Adrenal gland (tissue), 19 donors: ENCODE measurements at places on chromosomes 1 and 21. TPM values are rescaled to one million over a fixed set of nuclear protein-coding genes. Genes with fewer than 3 reads are reported as not detected.
A peak's percentile ranks its signal among the peaks of the same experiment; 100 is the strongest.

Gene DNAJC6
- 39.8 TPM for total RNA-seq

Gene AMY1B
- total RNA-seq, result not detected

Gene CATSPERE
- 0.86 TPM for total RNA-seq

Gene FNDC5
- 72.0 TPM for total RNA-seq

Gene CITED4
- total RNA-seq, result 35.7 TPM

Gene KCNT2
- 1.2 TPM for total RNA-seq

Gene CXADR
- 20.1 TPM for total RNA-seq

Gene ITGB2
- total RNA-seq, result 68.2 TPM

Gene NPHS2
- total RNA-seq, result not detected

Gene AKR7A3
- total RNA-seq, result 1.3 TPM

Gene EYA3
- total RNA-seq, result 19.1 TPM

GRCh38 chr1:81702903-81703302, 97.8 kb upstream of the ADGRL2 start:
- no peak overlapping the region for H3K4me3 ChIP-seq
- H3K27me3 ChIP-seq, result no peaks in the 10 kb centered on the region
- no peaks in the 10 kb centered on the region for H3K36me3 ChIP-seq
- H3K27ac ChIP-seq, result no peak overlapping the region
- H3K4me1 ChIP-seq, result no peaks in the 10 kb centered on the region

- peak; percentile 74 for DNase-seq
- peak overlapping the region; percentile 90 for H3K4me3 ChIP-seq
- H3K27me3 ChIP-seq, result no peaks in the 10 kb centered on the region
- H3K27ac ChIP-seq, result peak overlapping the region; percentile 94
- peaks cover 6% of the 10 kb centered on the region for H3K4me1 ChIP-seq
- no peaks in the 10 kb centered on the region for H3K36me3 ChIP-seq
Measured at GRCh38 chr21:33403786-33404585, 773 bp downstream of the IFNGR2 start.

- no peaks in the 10 kb centered on the region for H3K36me3 ChIP-seq
- no peak overlapping the region for H3K27ac ChIP-seq
- no peak overlapping the region for H3K4me3 ChIP-seq
Measured at GRCh38 chr1:100051893-100052292, 80.8 kb downstream of the SASS6 start.

GRCh38 chr1:208357644-208358507, 113.7 kb upstream of the PLXNA2 start:
- no peak for DNase-seq
- no peaks in the 10 kb centered on the region for H3K4me1 ChIP-seq
- no peak overlapping the region for H3K27ac ChIP-seq
- no peaks in the 10 kb centered on the region for H3K36me3 ChIP-seq
- no peaks in the 10 kb centered on the region for H3K27me3 ChIP-seq
- H3K4me3 ChIP-seq, result no peak overlapping the region

- H3K27ac ChIP-seq, result no peak overlapping the region
- DNase-seq, result no peak
- peaks cover 13% of the 10 kb centered on the region for H3K4me1 ChIP-seq
- no peak overlapping the region for H3K4me3 ChIP-seq
- H3K27me3 ChIP-seq, result no peaks in the 10 kb centered on the region
Measured at GRCh38 chr1:158049853-158050252, 56.4 kb downstream of the KIRREL1 start.

DNA sequence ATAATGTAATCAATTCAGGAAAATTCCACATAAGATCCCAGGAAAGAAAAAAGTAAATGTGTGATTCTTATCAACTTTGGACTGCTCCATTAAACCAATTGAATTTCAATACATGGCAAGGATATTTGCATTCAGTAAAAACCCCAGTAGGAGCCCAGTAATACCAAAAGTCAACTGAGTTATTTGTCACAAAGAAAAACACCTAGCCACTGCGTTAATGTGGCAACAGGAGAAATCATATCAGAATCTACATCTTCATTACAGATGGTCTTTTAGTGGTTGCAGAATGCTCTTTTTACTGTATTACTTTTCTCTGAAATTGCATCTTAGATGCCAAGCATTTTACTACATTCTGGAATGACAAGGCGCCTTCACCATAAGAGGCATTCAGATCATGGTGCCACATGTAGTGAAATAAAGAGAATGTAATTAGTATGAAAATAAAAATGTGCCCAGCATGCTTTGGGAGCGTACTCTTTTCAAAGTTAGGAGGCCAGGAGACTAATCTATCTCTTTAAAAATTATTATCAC, 180.7 kb downstream of the PATJ start:
- no peak overlapping the region for H3K4me3 ChIP-seq
- no peak for DNase-seq
- no peaks in the 10 kb centered on the region for H3K36me3 ChIP-seq

GRCh38 chr1:25689686-25690381, 73.2 kb downstream of the MAN1C1 start:
- peak overlapping the region; percentile 74 for H3K27ac ChIP-seq
- H3K27me3 ChIP-seq, result no peaks in the 10 kb centered on the region
- peaks cover 45% of the 10 kb centered on the region for H3K4me1 ChIP-seq
- H3K4me3 ChIP-seq, result no peak overlapping the region
- no peaks in the 10 kb centered on the region for H3K36me3 ChIP-seq

DNA sequence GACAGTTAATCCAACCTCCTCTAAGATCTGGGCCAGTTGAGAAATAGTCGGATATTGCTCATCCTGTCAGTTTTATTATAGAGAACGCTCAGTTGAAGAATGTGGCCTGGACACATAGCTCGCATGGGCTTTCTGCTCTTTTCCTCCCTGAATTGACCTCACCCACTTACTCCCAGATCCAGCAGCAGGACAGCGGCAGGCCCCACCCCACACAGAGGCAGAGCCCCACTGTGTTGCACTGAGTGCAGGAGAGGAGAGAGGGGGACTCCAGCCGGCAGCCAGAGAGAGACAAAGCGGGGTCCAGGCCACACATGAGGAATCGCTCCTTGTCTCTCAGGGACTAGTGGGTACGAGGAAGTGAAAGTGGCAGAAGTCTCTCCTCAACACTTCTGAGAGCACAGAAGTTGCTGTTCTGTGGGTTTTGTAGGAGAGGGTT, 78.6 kb downstream of the LAMC1 start:
- H3K4me3 ChIP-seq, result no peak overlapping the region
- peaks cover 6% of the 10 kb centered on the region for H3K4me1 ChIP-seq
- H3K36me3 ChIP-seq, result no peaks in the 10 kb centered on the region

DNA sequence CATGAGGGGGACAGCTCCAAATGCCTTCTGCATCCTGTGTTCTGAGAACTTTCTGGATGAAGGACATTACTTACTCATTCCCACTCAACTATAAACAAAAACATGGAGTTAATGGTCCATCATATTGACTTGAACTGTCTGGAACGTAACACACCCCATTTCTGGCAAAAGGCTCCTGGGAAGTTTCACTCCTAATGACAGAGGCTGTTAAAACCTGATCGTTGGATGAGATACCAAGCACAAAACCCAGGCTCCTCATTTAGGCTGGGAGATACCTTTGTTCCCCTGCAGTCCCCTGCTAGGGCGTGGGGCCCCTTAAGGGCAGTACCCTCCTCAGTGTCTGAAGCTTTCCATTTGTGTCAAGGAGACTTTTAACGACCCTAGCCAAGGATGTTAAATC, 78.9 kb downstream of the RHOU start:
- no peaks in the 10 kb centered on the region for H3K36me3 ChIP-seq
- H3K27me3 ChIP-seq, result no peaks in the 10 kb centered on the region
- peaks cover 8% of the 10 kb centered on the region for H3K4me1 ChIP-seq

DNA sequence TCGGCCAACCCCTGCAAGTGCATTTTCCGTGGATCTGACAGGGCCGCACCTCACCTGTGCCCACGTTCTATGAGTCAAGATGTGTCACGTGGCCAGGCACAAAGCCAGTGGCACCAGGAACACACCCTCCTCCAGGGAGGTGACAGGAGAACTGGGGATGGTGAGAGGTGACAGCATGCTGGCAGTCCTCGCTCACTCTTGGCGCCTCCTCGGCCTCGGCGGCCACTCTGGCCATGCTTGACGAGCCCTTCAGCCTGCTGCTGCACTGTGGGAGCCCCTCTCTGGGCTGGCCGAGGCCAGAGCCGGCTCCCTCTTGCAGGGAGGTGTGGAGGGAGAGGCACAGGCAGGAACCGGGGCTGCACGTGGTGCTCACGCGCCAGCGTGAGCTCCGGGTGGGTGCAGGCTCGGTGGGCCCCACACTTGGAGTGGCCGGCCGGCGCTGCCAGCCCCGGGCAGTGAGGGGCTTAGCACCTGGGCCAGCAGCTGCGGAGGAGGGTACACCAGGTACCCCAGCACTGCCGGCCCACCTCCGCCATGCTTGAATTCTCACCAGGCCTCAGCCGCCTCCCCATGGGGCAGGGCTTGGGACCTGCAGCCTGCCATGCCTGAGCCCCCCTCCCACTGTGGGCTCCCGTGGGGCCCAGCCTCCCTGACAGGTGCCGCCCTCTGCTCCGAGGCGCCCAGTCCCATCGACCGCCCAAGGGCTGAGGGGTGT, 11.6 kb upstream of the TTC34 start:
- H3K4me1 ChIP-seq, result no peaks in the 10 kb centered on the region
- no peaks in the 10 kb centered on the region for H3K36me3 ChIP-seq
- no peak overlapping the region for H3K27ac ChIP-seq
- peaks cover 6% of the 10 kb centered on the region for H3K27me3 ChIP-seq
- no peak for DNase-seq

DNA sequence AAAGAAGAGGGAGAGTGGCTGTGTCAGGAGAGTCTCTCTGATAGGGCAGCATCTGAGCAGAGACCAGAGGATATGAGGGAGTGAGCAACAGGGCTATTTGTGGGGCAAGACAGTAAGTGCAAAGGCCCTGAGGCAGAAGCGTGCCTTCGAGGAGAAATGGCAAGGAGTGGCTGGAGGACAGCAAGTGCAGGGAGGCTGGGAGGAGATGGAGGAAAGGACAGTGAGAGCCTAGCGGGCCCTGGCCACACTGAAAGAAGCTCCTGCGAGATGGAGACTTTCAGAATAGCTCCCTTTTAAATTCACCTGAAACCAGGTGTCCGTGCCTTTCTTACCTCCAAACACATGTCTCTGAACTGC, 25.2 kb downstream of the EXOC8 start:
- no peaks in the 10 kb centered on the region for H3K36me3 ChIP-seq
- H3K4me1 ChIP-seq, result no peaks in the 10 kb centered on the region
- no peak overlapping the region for H3K4me3 ChIP-seq
- no peak for DNase-seq
- H3K27me3 ChIP-seq, result no peaks in the 10 kb centered on the region
- no peak overlapping the region for H3K27ac ChIP-seq

DNA sequence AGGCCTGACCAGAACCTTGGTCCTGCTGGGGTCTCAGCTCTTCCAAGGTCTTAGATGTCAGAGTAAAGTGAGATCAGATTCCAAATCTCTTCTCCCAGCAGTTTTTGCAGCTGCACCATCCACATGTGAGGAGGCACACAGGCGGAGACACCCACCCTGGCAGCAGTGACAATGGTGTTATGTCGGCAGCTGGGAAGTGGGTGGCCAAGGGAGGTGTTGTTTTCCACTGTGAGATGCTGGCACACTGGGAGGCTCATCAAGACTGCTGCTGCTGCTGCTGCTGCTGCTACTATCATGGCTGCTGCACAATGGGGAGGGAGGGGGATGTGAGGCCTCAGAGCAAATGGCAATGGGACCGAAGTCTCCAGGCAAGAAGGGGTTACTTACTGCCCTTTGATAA, 23.6 kb downstream of the CAMK2N1 start:
- no peaks in the 10 kb centered on the region for H3K4me1 ChIP-seq
- no peak overlapping the region for H3K4me3 ChIP-seq
- DNase-seq, result no peak
- H3K27me3 ChIP-seq, result no peaks in the 10 kb centered on the region
- H3K27ac ChIP-seq, result no peak overlapping the region
- no peaks in the 10 kb centered on the region for H3K36me3 ChIP-seq

DNA sequence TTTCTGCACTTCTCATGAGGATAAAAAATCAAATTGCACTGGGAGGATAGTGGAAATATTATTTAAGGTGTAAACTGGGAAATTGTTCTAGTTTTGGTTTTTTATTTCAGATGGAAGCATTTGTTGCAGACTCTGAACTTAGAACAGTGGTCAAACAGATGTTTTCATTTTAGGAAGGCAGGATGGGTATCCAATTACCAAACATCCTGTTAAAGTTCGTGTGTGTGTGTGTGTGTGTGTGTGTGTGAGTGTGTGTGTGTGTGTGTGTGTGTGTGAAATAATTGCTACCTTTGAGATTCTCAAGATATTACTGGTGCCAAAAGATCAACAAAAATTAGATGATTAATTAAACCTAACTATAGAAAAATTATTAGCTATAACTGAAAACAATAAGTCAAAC, 24.3 kb upstream of the DUSP10 start:
- H3K4me1 ChIP-seq, result peaks cover 4% of the 10 kb centered on the region
- no peaks in the 10 kb centered on the region for H3K36me3 ChIP-seq
- DNase-seq, result no peak
- no peak overlapping the region for H3K4me3 ChIP-seq

GRCh38 chr1:25917996-25918395, 11.8 kb upstream of the STMN1 start:
- no peaks in the 10 kb centered on the region for H3K27me3 ChIP-seq
- peaks cover 8% of the 10 kb centered on the region for H3K4me1 ChIP-seq
- no peak for DNase-seq
- H3K36me3 ChIP-seq, result no peaks in the 10 kb centered on the region
- no peak overlapping the region for H3K4me3 ChIP-seq

GRCh38 chr21:38912102-38912629, 106.4 kb downstream of the ETS2 start:
- DNase-seq, result no peak
- H3K36me3 ChIP-seq, result no peaks in the 10 kb centered on the region
- H3K27ac ChIP-seq, result no peak overlapping the region
- peaks cover 7% of the 10 kb centered on the region for H3K4me1 ChIP-seq
- no peak overlapping the region for H3K4me3 ChIP-seq
- no peaks in the 10 kb centered on the region for H3K27me3 ChIP-seq

GRCh38 chr1:20584890-20585289, 4.0 kb upstream of the CDA start:
- H3K4me1 ChIP-seq, result peaks cover 1% of the 10 kb centered on the region
- H3K27me3 ChIP-seq, result no peaks in the 10 kb centered on the region
- H3K4me3 ChIP-seq, result no peak overlapping the region
- no peak for DNase-seq

GRCh38 chr21:35658242-35658641, 402.1 kb downstream of the SETD4 start:
- no peaks in the 10 kb centered on the region for H3K36me3 ChIP-seq
- no peaks in the 10 kb centered on the region for H3K4me1 ChIP-seq
- no peak overlapping the region for H3K27ac ChIP-seq
- H3K4me3 ChIP-seq, result no peak overlapping the region
- H3K27me3 ChIP-seq, result no peaks in the 10 kb centered on the region
- DNase-seq, result no peak

- H3K4me3 ChIP-seq, result peak overlapping the region; percentile 69
- H3K27ac ChIP-seq, result peak overlapping the region; percentile 6
- peak; percentile 28 for DNase-seq
- no peaks in the 10 kb centered on the region for H3K4me1 ChIP-seq
- H3K36me3 ChIP-seq, result no peaks in the 10 kb centered on the region
Measured at GRCh38 chr1:108877348-108878159, 769 bp downstream of the GPSM2 start.
